AG20443 (cell line): ENCODE measurements at places on chromosomes 11 and 22.

- peak; percentile 24 for DNase-seq
Measured at GRCh38 chr11:108853864-108854263, 189.0 kb downstream of the DDX10 start.

GRCh38 chr11:23232652-23233051 is 372.4 kb upstream of the CCDC179 start:
- DNase-seq = no peak

GRCh38 chr11:12210200-12210599 is 99.8 kb downstream of the MICAL2 start:
- DNase-seq = no peak

DNA sequence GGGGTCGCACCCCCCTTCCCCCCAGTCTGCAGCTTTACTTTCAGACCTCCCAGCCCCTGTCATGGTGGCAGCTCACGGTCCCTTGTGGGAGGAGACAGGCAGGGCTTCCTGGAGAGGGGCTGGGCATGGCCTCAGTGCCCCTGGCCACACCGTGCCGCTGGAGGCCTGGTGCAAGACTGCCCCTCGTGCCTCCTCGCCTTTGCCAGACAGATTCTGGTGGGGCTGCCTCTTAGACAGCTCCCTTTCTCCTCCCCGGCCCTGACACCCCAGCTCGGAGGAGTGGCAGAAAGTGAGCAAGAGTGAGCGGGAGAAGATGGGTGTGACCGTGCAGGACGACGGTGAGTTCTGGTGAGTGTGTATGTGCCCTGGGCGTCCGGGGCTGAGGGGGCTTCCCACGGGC is 12.1 kb upstream of the MYO7A start:
- no peak for DNase-seq

DNA sequence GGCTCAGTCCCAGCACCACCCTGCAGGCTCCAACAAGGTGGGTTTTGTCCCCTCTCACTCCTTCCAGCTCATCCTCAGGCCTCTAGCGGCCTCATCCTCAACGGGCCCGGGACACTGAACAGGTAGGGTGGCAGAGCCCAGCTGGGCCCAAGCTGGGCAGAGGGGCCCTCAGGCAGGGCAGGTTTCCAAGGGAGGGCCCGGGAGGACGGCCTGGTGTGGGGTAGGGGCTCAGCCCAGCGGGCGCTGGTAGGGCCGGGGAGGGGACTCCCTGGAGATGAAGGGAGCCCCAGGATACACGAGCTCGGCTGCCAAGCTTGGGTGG is 2.5 kb upstream of the IFITM10 start:
- DNase-seq = no peak

DNA sequence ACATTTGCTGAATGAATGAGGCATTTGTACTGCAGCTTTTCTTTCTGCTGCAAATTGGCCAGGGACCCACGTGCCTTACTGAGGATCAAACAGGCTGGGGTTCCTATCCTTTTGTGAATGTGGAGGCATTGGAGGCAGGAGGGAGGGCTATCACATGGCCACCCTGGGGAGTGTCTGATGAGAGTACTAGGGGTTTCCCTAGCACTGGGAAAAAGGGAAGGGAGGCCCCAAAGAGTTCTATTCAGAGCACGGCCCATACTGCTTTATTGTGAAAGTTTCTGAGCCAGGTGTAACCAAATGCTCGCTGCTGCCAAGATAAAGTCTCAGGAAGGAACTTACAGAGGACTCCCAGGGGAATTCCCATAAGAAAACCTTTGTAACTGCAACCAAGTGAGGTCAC is 78.4 kb upstream of the ANO1 start:
- no peak for DNase-seq

DNA sequence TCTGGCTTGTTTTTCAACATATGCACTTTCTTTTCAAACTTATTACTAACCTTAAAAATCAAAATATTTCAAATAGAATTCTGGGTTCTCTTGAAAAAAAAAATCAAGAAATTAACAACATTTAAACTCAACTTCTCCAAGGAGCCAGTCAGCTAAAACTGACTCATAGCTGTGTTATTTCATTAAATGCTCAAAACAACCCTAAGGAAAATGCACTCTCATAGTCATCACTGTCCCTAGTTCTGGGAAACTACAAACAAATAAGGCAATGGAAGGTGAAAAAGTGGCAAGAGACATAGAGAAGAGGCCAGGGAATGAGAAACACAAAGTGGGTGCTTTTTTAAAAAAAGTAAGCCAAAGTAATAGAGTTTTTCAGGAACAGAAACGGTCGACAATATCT is 4.1 kb upstream of the ARHGAP20 start:
- peak; percentile 33 for DNase-seq

GRCh38 chr22:46976143-46976542 is 213.7 kb downstream of the TBC1D22A start:
- no peak for DNase-seq

DNA sequence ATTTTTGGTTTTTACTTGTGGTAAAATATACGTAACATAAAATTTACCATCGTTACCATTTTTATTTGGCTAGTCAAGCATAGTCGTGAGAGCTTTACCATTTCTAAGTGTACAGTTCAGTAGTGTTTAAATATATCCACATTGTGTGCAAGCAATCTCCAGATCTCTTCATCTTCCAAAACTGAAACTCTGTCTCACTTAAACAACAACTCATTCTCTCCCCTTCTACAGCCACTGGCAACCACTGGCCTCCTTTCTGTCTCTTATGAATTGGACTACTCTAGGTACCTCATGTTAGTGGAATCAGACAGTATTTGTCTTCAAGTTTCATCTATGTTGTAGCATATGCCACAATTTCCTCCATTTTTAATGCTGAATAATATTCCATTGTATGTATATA is 37.4 kb downstream of the SMC1B start:
- no peak for DNase-seq

- no peak for DNase-seq
Measured at GRCh38 chr11:135073381-135073780, 661.3 kb upstream of the B3GAT1 start.

GRCh38 chr11:3894128-3894731 is 38.8 kb downstream of the STIM1 start:
- DNase-seq = peak; percentile 22

DNA sequence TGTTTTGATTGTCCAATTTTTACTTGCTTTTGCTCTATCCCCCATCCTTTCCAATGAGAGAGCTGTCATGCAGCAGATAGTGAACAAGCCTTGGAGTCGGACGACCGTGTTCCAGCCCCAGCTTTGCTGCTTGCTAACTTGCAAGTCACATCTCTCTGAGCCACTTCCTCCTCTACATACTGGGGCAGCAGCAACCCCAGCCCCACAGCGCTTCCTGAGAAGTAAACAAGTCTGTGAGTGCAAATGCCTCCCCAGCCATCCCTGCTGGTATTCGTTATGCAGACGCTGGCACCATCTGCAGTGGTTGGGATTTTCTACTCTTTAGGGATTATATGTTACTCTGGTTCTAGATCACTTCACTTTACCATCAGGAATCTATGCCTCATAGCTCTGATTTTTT is 35.0 kb downstream of the TPBGL start:
- DNase-seq = no peak

- no peak for DNase-seq
Measured at GRCh38 chr11:129943036-129943435, 47.7 kb upstream of the NFRKB start.

GRCh38 chr11:2207212-2207611 is 35.6 kb upstream of the TH start:
- DNase-seq = no peak
